ENCODE measurements at places on chromosomes 11 and 22. TPM values are rescaled to one million over a fixed set of nuclear protein-coding genes. Genes with fewer than 3 reads are reported as not detected.
A peak's percentile ranks its signal among the peaks of the same experiment; 100 is the strongest.

GRCh38 chr22:27858626-27859025, 57.1 kb upstream of the MN1 start:
- no peaks in the 10 kb centered on the region for H3K4me1 ChIP-seq
- no peak for DNase-seq
- peaks cover 59% of the 10 kb centered on the region for H3K36me3 ChIP-seq
- no peak overlapping the region for H3K27ac ChIP-seq
- peaks cover 1% of the 10 kb centered on the region for H3K27me3 ChIP-seq

DNA sequence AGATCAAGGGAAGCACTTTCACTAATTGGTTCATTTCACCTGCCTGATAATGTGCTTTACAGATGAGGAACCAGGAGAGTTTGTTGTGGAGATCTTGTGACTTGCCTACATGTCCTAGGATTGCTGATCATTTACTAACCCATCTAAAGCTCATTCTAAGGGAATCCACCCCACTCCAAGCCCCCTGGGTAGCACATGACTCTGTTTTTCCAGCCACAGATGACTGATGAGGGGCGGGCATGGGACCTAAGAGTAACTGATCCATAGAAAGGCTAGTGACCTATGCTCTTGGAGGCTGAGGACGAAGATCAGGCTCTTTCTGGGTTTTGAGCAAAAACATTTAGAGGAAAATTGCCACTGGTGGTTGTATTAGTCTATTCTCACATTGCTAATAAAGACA, 378.1 kb downstream of the CADM1 start:
- no peak overlapping the region for H3K4me3 ChIP-seq
- no peak overlapping the region for H3K27ac ChIP-seq
- H3K36me3 ChIP-seq, result no peaks in the 10 kb centered on the region
- no peaks in the 10 kb centered on the region for H3K27me3 ChIP-seq

DNA sequence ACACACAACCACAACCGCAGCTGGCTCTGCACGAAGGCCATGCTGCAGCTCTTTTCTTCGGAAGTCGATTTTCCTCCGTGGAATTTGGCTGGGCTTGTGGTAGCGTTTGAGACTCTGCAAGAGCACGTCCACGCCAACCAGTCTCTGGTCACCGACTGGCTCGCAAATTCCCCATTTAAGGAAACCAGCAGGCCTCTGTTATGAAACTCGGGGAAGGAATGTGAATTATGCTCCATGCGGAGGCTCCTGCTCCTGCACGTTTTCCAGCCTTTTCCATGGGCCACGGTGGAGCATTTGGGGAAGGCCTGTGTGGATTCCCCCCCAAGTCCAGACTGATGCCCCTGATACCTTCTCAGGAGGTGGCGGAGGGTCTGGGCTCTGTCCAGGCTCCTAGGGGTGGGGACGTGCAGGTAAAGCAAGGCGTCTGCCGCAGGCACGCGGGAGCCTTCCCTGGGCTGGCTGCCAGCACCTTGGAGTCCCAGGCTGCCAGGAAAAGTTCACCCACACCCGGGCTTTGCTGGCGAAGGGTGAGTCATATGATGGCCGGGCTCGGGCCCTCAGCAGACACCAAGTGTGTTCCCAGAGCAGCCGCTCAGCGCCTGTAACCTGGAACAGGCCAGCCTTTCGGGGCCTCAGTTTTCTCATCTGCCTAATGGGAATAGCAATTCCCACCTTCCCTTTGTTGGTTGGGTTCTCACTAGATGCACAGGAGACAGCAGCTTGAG, 41.9 kb downstream of the LRP5 start:
- H3K4me3 ChIP-seq, result no peak overlapping the region
- H3K27me3 ChIP-seq, result no peaks in the 10 kb centered on the region
- DNase-seq, result no peak
- H3K27ac ChIP-seq, result peak overlapping the region; percentile 27

UCP3 gene
- 1.3 TPM for total RNA-seq

TST gene
- total RNA-seq, result 23.6 TPM

OR2AG2 gene
- 0.17 TPM for total RNA-seq

DNA sequence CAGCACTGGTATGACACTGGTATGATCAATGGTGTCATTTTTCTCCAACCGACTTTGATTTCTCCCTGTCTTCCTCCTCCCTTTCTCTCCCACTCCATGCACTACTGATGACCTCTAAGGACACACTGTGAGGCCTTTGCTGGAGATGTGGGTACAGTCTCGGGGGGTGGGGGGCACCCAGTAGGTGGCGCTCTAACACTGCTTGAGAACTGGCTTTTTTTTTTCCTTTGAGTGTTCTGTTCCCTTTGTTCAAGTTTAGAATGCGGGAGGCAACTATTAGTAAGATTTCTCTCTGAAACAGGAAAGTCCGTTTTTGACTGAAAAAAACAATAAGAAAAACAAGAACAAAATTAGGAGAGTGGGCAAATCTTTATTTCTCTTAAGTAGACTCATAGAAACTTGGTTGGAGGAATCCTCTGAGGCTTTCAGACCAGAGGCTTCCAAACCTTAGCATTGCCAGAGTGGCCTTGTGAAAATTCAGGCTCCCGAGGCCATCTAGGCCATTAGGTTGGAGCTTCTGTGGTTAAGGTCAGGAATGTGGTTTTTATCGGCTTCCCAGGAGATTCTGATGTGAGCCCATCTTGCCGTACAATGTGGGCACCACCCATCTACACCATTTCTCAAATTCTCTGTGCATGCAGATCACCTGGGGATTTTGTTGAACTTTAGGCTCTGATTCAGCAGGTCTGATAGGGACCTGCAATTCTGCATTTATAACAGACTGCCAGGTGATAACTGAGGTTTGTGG, 43.2 kb downstream of the PANX1 start:
- no peaks in the 10 kb centered on the region for H3K27me3 ChIP-seq
- no peak overlapping the region for H3K27ac ChIP-seq
- DNase-seq, result peak; percentile 83
- no peak overlapping the region for H3K4me3 ChIP-seq
- peaks cover 6% of the 10 kb centered on the region for H3K4me1 ChIP-seq

OR52H1 gene
- total RNA-seq, result not detected

HTR3A gene
- total RNA-seq, result 6.5 TPM

OR51D1 gene
- total RNA-seq, result not detected

CLP1 gene
- total RNA-seq, result 29.3 TPM

DNA sequence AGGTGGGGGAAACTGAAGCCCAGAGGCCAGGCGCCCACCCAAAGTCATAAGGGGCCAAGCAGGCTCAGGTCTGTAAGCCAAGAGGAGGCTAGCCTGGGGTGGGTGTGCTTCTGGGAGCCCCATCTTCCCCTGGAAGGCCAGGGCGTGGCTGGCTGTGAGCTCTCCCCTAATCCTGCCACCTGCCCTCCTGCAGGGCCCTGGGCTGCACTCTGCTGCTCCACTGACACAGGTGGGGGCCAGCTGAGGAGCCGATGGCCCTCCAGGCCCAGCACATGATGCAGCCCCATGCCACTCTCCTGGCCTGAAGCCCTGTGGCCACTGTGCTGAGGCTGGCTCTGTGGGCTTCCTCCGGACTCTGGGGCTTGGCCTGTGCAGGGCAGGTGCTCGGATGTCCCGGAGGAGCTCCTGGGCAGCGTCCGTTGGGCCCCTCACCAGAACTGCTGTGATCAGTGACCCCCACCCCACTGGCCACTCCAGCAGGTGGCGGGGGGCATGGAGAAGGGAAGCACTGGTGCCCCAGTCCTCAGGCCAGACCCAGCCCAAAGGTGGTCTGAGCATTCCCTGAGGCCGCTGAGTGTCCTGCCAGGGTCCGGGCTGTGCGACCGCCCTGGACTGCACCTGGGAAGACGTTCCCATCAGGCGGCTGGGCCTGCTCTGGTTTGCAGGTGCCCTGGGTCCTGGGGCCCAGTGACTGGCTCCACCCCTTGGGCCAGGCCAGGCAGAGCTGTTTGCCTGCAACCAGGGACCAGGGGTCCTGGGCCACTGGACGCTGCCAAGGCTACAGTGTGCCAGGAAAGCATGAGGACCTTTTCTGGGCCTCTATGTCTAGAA, 8.5 kb downstream of the PIM3 start:
- H3K4me1 ChIP-seq, result peaks cover 12% of the 10 kb centered on the region
- peaks cover 33% of the 10 kb centered on the region for H3K27me3 ChIP-seq
- H3K4me3 ChIP-seq, result no peak overlapping the region
- 0 out of 2 replicates have a peak, but pooled peaks cover under 1% of the 10 kb centered on the region for H3K36me3 ChIP-seq

SERPING1 gene
- 50.9 TPM for total RNA-seq

MIOX gene
- total RNA-seq, result 0.30 TPM

OPCML gene
- total RNA-seq, result 2.3 TPM

OR4D5 gene
- total RNA-seq, result not detected

DNA sequence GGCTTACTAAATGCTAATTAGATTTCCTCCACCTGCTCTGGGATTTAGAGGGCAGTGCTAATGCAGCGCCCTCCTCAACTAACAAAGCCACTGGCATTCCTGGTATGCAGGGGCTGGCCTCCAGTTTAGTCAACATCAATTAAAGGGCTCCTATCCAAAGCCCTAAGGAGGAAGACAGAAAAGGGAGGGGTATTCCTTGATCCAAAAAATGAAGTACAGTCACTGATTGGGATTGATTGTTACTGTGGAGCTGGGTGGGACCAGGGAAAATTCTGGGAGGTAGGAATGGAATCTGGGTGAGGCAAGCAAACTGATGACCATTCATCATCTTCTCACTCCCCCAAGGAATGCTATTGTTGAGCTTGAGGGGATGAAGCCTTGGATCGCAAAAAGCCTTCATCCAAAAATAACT, 52.2 kb downstream of the GAB2 start:
- peak overlapping the region; percentile 53 for H3K27ac ChIP-seq
- peak; percentile 74 for DNase-seq
- H3K4me1 ChIP-seq, result peaks cover 13% of the 10 kb centered on the region
- H3K4me3 ChIP-seq, result no peak overlapping the region
- no peaks in the 10 kb centered on the region for H3K36me3 ChIP-seq
- no peaks in the 10 kb centered on the region for H3K27me3 ChIP-seq

EIF3F gene
- total RNA-seq, result 385 TPM

- H3K36me3 ChIP-seq, result no peaks in the 10 kb centered on the region
- peaks cover 8% of the 10 kb centered on the region for H3K4me1 ChIP-seq
- H3K4me3 ChIP-seq, result no peak overlapping the region
- H3K27me3 ChIP-seq, result no peaks in the 10 kb centered on the region
- H3K27ac ChIP-seq, result no peak overlapping the region
Observed at GRCh38 chr22:49370627-49371301, 456.9 kb downstream of the BRD1 start.

DNA sequence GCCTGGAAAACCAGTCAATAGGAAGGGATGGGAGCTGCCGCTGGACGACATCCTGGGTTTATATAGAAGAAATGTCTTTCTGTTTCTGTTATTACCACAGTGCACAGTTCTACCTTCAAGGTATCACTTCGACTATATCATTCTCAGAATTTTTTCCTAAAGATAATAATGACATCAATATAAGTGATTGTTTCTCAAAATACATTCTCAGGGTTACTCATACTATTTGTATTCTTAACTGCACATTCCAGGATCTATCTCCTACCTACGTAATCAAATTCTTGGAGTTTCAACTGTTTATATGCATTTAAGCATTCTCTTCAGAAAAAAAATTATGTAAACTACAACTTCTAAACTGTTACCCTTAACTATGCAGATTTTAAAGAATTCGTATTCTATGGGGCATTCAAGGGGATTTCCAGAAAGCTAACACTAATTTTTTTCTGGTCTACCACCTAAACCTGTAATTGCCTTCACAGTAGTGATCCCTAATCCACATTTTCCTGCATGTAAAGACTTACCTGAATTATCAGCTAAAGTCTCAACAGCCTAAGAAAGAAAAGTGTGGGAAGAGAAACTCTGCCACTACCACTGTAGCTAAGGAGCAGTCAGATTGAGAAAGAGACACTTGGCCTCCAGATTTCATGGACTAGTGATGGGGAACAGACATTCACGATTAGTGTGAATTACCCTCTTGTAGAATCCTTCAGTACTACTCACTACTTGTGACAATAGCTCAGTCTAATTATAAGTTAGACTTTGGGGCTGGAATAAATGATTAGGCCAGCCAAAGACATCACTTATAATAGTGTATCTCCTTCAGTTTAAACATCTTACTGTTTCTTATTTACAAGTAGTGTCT, at the start of gene OR51B5:
TSS of gene OR51B5 (minus strand) at position 51 of the 862 bp plus-strand sequence. CDS start at position 51, 0 bp downstream.
- H3K27ac ChIP-seq, result no peak within 1 kb of the TSS
- DNase-seq, result no peak
- H3K4me3 ChIP-seq, result no peak within 1 kb of the TSS

DNA sequence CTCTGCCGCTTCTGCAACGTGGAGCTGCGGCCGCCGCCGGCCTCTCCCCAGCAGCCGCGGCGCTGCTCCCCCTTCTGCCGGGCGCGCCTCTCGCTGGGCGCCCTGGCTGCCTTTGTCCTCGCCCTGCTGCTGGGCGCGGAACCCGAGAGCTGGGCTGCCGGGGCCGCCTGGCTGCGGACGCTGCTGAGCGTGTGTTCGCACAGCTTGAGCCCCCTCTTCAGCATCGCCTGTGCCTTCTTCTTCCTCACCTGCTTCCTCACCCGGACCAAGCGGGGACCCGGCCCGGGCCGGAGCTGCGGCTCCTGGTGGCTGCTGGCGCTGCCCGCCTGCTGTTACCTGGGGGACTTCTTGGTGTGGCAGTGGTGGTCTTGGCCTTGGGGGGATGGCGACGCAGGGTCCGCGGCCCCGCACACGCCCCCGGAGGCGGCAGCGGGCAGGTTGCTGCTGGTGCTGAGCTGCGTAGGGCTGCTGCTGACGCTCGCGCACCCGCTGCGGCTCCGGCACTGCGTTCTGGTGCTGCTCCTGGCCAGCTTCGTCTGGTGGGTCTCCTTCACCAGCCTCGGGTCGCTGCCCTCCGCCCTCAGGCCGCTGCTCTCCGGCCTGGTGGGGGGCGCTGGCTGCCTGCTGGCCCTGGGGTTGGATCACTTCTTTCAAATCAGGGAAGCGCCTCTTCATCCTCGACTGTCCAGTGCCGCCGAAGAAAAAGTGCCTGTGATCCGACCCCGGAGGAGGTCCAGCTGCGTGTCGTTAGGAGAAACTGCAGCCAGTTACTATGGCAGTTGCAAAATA, 816 bp downstream of the PDE3B start:
- no peaks in the 10 kb centered on the region for H3K36me3 ChIP-seq
- peak; percentile 82 for DNase-seq
- H3K27me3 ChIP-seq, result peaks cover 2% of the 10 kb centered on the region
- H3K27ac ChIP-seq, result peak overlapping the region; percentile 18
- no peaks in the 10 kb centered on the region for H3K4me1 ChIP-seq
